ENCODE measurements at places on chromosomes 11 and 22.
A peak's percentile ranks its signal among the peaks of the same experiment; 100 is the strongest.

- no peak for DNase-seq
Observed at GRCh38 chr22:49100316-49100715, 727.4 kb downstream of the BRD1 start.

GRCh38 chr11:125925247-125925740 is 20.6 kb upstream of the VSIG10L2 start:
- DNase-seq, result no peak

DNA sequence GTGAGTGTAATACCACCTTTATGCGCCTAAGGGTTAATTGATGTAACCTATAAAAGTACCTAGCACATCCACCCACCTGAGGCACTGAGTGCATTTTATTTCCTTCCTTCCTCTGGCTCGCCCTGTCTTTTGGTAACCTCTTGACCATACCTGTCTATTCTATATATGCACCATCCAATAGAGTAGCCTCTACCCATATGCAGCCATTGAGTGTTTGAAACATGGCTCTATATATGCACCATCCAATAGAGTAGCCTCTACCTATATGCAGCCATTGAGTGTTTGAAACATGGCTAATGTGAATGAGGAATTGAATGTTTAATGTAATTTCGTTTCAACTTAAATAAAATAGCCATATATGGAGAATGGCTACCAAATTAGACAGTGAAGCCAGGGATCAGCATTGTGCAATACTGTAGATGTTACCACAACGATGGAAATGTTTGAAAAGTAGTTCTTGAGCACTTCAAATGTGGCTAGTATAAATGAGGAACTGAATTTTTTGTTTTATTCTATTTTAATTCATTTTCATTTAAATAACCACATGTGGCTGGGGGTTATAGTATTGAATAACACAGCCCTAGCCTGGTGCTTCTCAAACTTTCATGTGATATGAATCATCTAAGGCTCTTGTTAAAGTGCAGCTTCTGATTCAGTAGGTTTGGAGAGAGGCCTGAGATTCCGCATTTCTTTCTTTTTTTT is 33.8 kb downstream of the SLC35F2 start:
- no peak for DNase-seq

- DNase-seq, result no peak
Observed at GRCh38 chr11:121839781-121840180, 276.2 kb downstream of the BLID start.

GRCh38 chr11:38900211-38900610 is 2302.2 kb upstream of the RAG2 start:
- DNase-seq, result no peak

DNA sequence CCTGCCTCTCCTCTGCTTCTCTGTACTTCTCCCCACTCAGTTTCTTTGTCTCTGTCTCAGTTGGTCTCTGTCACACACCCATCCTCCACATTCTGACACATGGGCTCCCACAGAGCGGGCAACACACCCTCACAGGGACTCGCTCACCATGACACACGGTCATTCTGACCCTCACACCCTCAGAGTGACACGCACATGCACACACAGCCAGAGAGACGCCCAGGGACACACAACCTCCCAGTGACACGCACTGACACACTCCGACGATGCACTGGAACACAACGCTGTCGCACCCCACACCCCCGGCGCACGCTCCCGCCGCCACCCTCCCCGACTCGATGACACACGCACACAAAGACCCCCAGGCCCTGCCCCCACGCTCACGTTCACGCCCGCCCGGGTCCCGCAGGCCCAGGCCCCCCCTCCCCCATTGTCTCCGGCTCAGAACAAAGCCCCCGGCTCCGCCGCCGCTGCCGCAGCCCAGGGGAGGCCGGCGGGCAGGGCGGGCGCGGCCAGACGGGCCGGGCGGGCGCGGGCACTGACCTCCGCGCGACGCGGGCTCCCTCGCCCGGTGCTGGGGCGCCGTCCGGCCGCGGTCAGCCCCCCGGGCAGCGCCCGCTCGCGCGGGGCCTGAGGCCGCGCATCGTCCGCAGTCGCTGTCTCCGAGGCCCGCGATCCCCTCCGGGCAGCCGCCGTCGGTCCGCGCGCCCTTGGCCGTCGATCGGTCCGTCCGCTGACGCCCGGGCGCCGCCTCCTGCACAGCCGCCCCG is 404 bp downstream of the DCHS1 start:
- peak; percentile 66 for DNase-seq

- no peak for DNase-seq
Observed at GRCh38 chr11:65637032-65637557, 806 bp upstream of the SIPA1 start.

DNA sequence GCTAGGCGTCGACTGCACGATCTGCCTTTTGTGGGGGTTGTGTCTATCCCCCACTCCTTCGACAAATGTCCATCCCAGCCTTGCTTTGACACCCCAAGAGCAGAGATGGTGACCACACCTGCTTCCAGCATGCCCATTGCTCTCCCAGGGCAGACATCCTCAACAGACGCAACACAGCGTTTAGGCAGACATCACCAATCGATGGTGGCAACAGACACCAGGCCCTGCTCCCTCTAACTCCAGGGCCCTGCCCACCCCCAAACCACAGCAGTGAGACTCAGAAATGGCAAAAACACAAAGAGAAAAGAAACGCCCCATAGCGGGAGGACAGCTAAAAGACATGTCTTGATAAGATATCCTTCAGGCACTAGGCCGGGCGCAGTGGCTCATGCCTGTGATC is 150.9 kb downstream of the CRYBB2 start:
- no peak for DNase-seq

- peak; percentile 79 for DNase-seq
Observed at GRCh38 chr22:27311698-27312550, 489.6 kb downstream of the MN1 start.

GRCh38 chr22:37043209-37043827 is 8.2 kb upstream of the KCTD17 start:
- DNase-seq, result peak; percentile 37

GRCh38 chr22:49930596-49931412 is 12.4 kb downstream of the CRELD2 start:
- no peak for DNase-seq

GRCh38 chr22:48096411-48096810 is 1334.0 kb downstream of the TBC1D22A start:
- DNase-seq, result no peak

- DNase-seq, result no peak
Observed at GRCh38 chr22:36659762-36660509, 43.6 kb downstream of the CACNG2 start.

GRCh38 chr11:2312232-2313042 is 10.6 kb downstream of the TSPAN32 start:
- no peak for DNase-seq

DNA sequence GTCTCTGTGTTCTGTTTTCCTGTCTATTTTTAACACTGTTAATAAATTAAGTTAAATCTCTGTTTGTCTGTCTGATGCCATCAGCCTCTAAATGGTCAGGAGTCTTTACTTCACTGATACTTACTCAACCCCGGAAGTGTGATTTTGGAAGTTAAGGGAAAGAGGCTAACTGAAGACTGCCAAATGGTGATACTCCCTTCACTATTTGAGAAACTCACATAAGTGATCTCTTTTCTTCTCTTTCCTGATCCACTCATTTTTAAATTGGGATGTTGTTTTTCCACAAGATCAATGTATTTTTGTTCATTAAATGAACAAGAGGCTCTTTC is 389 bp upstream of the CASP12 start:
- no peak for DNase-seq

GRCh38 chr11:12737024-12737423 is 62.8 kb downstream of the TEAD1 start:
- no peak for DNase-seq

GRCh38 chr22:50269970-50270665 is at the start of gene MAPK11:
Gene MAPK11 (minus strand): TSS chr22:50270380. CDS start chr22:50270292, 88 bp downstream.
- DNase-seq, result no peak

Data from retina (tissue), 1 donor.